Cortex of kidney (tissue), 1 donor: ENCODE measurements at places on chromosomes 6 and 20.

GRCh38 chr6:27834879-27835549 lies 77.2 kb downstream of the OR2B2 start:
- DNase-seq: no peak

GRCh38 chr20:1901704-1902103 lies 6.5 kb downstream of the SIRPA start:
- DNase-seq: no peak

GRCh38 chr6:31597006-31597405 lies 4.2 kb upstream of the NCR3 start:
- no peak for DNase-seq

GRCh38 chr6:30042476-30042875 lies 18.6 kb upstream of the POLR1H start:
- no peak for DNase-seq

DNA sequence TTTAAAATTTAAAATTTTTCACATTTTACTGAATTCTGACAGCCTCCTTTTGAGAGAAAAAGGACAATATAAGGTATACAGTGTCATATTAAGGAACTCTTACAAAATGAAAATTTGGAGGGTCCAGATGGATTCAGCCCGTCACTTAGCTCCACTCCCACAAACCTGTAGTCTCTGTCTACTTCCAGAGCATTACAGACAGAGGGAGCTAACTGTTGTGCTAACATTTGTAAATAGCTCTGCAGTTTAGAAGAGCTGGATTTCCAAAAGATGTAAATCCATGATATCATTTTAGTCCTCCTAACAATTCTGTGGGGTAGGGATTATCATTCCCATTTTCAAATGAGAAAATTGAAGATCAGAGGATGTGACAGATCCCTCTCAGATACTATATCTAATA lies 16.1 kb upstream of the SERINC3 start:
- no peak for DNase-seq

GRCh38 chr20:64092258-64093012 lies 8.2 kb upstream of the LKAAEAR1 start:
- no peak for DNase-seq

DNA sequence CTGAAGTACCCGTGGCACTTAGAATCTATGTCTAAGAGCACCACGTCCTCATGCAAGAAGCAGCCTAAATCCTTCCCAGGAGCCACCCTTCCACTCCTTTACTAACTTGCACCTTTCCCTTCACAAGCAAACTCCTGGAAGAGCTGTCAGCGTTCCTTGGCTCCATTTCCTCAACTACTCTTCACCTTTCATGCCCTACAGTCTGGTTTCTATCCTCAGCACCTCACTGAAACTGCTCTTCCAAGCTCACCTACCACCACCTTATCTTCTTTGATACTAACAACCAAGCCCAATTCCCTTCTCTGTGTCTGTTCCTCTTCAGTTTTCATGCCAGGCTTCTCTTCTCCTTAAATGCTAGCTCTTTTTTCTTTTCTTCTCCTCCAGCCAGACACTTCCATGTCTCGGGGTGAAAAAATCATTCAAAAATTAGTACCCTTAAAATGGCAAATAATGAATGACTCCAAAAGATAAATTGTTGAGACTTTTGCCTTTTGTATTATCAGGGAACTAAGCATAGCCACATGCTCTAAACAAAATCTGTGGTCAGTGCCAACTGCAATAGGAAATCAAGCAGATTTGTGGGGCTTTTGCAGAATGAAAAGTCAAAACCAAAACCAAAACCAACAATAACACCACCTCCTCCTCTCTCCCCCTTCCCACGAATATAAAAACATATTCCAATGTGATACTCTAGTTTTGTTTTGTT lies 149.6 kb upstream of the KCNK16 start:
- no peak for DNase-seq

DNA sequence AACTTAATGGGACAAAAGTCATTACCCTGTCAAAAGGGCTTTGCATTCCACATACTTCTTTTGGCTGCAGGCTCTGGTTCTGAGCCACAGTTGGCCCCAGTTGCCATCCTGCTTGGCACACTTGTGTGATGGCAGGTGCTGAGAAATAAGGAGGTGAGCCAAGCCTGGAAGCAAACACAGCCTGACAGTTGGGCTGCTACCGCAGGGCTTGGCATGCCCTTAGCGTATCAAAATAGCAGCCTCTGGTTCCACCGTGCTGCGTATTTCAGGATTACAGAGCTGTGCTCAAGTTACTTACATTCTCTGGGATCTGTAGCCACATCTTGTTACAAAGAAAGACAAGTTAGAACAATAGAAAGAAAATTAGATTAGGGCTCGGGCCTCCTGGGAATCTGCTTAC lies 11.1 kb downstream of the MTHFD1L start:
- no peak for DNase-seq

GRCh38 chr6:31614075-31614619 lies 887 bp upstream of the AIF1 start:
- DNase-seq: no peak

GRCh38 chr6:37551002-37551401 lies 51.3 kb upstream of the CCDC167 start:
- DNase-seq: no peak

DNA sequence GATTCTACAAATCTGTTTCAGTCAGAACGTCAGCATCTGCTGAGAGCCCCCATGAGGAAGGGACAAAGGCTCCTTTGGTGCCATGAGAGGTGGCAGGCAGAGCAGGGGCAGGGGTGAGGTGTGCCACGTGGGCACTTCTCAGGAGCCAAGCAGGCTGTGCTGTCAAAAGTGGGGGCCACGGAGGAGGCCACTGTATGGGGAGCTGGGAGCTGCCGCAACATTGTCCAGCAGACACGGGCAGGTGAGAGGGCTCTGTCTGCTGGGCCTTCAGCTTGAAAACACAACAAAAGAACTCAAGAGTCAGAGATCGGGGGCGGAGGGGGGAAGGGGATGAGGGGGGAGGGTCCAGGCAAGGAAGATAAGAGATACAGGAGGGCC lies 21.6 kb upstream of the FOXP4 start:
- no peak for DNase-seq

DNA sequence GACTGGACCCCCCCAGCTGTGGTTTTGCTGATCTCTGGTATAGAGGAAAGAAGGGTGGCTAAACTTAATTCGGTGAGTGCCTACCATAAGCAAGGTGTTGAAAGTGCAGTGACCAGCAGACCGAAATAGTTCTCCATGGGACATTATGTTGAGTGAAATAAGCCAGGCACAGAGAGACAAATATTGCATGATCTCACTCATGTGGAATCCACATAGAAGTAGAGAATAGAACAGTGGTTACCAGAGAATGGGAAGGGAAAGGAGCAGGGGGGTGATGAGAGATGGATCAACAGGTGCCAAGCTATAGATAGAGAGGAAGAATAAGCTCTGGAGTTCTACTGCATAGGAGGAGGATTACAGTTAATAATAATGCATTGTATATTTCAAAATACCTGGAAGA lies 9.7 kb upstream of the GCNT2 start:
- no peak for DNase-seq

DNA sequence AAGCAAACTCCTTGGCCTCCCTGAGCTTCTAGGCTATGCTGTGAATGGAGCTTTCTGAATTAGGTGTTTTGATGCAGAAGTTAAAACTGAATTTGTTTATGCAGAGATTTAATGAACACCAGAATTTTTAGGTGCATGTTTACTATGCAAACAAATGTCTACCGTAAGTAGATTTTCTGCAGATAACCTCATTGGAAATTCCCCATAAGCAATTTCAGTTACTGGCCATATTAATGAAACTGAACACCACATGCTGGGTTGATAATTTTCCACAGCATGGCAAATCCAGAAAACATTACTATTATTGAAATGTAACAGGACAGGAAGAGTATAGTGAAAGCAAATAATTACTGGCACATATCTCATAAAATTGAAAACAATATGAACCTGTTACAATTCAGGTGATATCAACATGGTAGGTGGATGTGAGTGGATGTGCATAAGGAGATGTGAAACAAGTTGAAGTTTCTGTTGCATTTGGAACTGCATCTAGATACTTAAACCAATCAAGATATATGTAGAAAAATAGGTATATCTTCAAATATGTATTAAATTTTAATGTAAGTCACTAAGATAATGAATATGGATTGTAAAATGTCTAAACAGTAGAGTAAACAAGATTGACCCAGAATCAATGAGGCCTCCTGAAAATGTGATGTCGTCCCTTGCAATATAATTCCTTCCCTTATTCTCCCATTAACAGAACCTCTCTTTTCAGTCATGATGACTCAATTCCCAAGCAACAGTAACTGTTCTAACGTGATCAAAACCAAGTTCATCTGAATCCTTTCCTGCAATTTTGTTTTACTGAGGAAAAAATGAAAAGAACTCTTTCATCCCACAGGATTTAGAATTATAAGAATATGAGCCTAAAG lies 11.0 kb downstream of the PTCHD4 start:
- no peak for DNase-seq

GRCh38 chr6:37637562-37638413 lies 59.9 kb downstream of the MDGA1 start:
- no peak for DNase-seq

DNA sequence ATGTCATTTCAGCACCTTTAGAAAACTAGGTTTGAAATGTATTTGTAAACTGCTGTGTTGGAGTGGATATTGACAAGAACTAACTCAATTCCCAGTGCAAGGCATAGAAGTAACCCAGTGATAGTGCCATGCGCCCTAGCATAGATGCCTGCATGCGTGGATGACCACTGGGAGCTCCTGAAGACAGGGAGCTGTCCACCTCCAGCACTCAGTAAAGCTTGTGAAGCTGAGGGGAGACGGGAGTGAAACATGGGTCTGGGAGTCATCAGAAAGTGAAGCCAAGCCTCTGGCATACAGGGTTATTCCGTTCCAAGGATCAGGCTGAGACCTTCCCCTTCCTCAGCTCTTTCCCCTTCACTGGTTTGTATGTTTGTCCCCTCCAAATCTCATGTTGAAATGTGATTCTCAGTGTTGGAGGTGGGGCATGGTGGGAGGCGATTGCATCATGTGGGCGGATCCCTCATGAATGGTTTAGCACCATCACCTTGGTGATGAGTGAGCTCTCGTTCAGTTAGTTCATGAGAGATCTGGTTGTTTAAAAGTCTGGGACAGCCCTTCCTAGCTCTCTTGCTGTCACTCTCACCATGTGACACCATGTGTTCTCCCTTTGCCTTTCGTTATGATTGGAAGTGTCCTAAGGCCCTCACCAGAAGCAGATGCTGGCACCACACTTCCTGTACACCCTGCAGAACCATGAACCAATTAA lies 146.5 kb upstream of the FERMT1 start:
- DNase-seq: no peak

- no peak for DNase-seq
Observed at GRCh38 chr6:134035823-134036296, 16.6 kb downstream of the SLC2A12 start.

- no peak for DNase-seq
Observed at GRCh38 chr20:21388566-21388965, 8.8 kb downstream of the NKX2-4 start.

- DNase-seq: no peak
Observed at GRCh38 chr6:99613409-99613704, 6.7 kb downstream of the PRDM13 start.

DNA sequence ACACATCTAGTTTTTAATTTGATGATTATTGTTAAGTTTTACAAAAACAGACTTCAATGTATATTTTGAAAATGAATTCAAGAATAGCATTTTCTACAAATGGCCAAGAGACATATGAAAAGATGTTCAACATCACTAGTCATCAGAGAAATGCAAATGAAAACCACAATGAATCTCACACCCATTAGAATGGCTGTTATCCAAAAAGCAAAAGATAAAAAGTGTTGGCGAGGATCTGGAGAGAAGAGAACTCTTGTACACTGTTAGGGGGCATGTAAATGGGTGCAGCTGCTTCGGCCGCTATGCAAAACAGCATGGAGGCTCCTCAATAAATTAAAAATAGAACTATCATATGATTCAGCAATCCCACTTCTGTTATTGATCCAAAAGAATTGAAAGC lies 185.8 kb upstream of the CCN2 start:
- no peak for DNase-seq

DNA sequence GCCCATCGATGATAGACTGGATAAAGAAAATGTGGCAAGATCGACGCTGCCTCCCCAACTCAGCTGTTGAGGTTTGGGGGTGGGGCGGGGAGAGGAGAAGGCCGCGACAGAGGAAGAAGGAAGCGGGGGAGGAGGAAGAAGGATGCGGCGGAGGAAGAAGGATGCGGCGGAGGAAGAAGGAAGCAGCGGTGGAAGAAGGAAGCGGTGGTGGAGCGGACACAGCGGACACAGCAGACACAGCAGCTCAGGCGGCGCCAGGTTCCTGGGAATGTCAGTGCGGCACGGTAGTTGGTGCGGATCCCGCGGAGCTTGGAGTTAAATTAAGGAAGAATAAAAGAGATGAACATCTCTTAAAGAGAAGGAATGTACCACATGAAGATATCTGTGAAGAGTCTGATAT lies 163.9 kb upstream of the NT5E start:
- no peak for DNase-seq

DNA sequence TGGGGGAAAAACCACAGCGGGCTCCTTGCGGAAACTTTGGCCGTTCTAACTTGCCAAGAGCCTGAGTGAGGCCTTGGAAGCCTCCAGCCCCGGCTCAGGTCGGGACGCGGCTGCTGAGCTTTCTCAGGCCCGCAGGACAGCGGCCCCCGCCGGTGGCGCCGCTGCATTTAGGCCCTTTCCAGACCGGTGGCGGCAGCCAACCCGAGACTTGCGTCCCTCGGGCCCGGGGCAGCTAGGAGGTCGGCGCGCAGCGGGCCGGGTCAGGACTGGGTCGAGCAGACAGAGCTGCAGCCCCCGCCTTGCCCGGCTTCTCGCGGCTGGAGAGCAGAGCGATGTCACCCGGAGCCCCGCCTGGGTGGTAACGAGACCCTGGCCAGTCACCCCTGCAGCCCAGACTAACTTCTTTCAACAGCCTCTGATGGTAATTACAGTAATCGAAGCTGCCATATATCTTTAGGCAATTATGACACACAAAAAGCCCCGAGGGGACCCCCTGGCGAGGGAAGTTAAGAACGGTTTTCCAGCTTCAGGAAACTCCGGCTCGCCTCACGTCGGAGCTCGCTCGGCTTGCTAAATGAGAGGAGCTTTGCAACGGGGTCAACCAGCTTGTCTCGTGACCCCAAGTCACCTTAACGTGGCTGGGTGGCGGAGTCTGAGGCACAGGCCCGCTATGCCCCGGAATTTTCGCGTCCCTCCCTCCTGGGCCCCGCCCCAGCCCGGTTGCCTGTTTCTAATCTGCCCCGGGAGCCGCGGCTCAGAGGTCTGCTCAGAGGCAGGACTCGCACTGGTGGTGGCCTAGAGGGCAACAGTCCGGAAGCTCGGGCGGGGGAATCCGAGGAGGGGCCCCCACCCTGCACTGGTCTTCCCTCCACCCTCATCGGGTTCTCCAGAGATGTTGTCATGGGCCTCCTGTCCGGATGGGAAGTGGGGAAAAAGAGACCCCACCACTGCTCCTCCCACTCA lies 3.0 kb downstream of the NR2E1 start:
- no peak for DNase-seq

DNA sequence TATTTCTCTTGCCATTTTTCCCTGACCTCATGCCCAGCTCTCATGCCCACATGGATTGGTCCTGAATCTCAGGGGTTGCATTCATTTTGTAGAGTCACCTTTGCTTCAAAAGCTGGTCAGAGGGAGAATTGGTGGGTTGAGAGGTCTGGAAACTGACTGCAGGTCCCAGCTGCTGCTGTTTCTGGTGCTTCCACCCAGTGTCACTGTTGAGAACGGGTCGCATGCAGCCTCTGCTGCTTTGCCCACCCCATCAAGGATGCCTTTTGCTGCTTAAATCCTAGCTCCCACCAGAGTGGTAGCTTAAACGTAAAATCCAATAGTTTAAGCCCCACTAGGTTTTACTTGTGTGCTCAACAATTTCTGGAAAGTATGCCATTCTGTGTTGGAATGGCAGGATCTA lies 211.4 kb upstream of the TSHZ2 start:
- no peak for DNase-seq

- no peak for DNase-seq
Observed at GRCh38 chr6:14875481-14876063, 370.3 kb upstream of the JARID2 start.
